ENCODE measurements at places on chromosomes 12 and 14. TPM values are rescaled to one million over a fixed set of nuclear protein-coding genes. Genes with fewer than 3 reads are reported as not detected.

Gene IL23A
- total RNA-seq, result not detected

GRCh38 chr12:105740970-105741725 is 397.6 kb downstream of the NUAK1 start:
- no peaks in the 10 kb centered on the region for H3K27me3 ChIP-seq
- no peaks in the 10 kb centered on the region for H3K4me1 ChIP-seq
- peak; percentile 49 for DNase-seq
- H3K27ac ChIP-seq, result no peak overlapping the region
- H3K4me3 ChIP-seq, result no peak overlapping the region
- no peaks in the 10 kb centered on the region for H3K36me3 ChIP-seq

- H3K27me3 ChIP-seq, result no peaks in the 10 kb centered on the region
- H3K4me3 ChIP-seq, result no peak overlapping the region
- H3K4me1 ChIP-seq, result no peaks in the 10 kb centered on the region
Measured at GRCh38 chr12:70822412-70822811, 98.1 kb downstream of the PTPRR start.

DNA sequence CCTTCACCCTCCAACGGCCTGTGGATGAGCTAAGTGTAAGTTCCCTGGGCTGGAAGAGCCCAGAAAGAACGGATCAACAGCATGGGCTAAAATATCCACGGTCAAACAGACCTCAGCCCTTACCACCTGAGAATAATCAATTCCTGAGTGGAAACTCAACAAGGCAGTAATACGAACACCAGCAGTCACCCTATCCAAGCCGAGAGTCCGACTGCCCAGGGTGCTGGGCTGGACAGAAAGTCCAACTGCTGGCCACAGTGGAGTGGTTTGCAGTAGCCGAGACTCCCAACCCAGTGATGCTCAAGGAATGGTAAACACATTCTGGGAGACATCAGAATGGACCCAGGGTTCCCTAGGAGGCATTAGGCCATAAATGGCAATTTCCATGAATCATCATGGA is 36.8 kb downstream of the ANO2 start:
- peaks cover 9% of the 10 kb centered on the region for H3K27me3 ChIP-seq
- H3K4me1 ChIP-seq, result no peaks in the 10 kb centered on the region
- no peaks in the 10 kb centered on the region for H3K36me3 ChIP-seq
- H3K4me3 ChIP-seq, result no peak overlapping the region
- H3K27ac ChIP-seq, result no peak overlapping the region

GRCh38 chr12:126389220-126389841 is 1324.1 kb downstream of the AACS start:
- H3K4me3 ChIP-seq, result no peak overlapping the region
- DNase-seq, result peak; percentile 75
- no peak overlapping the region for H3K27ac ChIP-seq
- no peaks in the 10 kb centered on the region for H3K27me3 ChIP-seq
- no peaks in the 10 kb centered on the region for H3K36me3 ChIP-seq
- no peaks in the 10 kb centered on the region for H3K4me1 ChIP-seq

GRCh38 chr14:22320362-22320750 is 268.7 kb downstream of the DAD1 start:
- no peak overlapping the region for H3K27ac ChIP-seq
- DNase-seq, result no peak
- H3K27me3 ChIP-seq, result no peaks in the 10 kb centered on the region
- no peak overlapping the region for H3K4me3 ChIP-seq
- no peaks in the 10 kb centered on the region for H3K36me3 ChIP-seq
- no peaks in the 10 kb centered on the region for H3K4me1 ChIP-seq

DNA sequence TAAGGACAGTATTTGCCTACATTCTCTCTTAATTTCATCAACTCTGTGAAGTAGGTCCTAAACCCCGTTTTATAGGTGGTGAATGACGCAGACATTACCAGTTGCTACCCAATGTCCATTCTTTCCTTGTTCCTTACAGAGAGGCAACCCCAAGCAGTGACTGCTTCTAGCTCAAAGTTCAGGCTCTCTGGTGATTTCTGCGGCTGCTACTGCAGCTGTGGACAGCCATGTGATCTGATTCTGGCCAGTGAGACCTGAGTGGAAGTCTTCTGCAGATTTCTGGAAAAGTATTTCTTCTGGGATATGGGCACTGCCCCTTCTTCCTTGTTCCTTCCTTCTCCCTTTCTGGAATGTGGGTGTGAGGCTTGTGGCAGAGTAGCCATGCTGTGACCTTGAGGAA is 82.9 kb downstream of the ARF6 start:
- no peaks in the 10 kb centered on the region for H3K36me3 ChIP-seq
- no peak overlapping the region for H3K4me3 ChIP-seq
- no peaks in the 10 kb centered on the region for H3K27me3 ChIP-seq
- no peak overlapping the region for H3K27ac ChIP-seq
- DNase-seq, result no peak

Gene DLK1
- total RNA-seq, result 28.8 TPM

DNA sequence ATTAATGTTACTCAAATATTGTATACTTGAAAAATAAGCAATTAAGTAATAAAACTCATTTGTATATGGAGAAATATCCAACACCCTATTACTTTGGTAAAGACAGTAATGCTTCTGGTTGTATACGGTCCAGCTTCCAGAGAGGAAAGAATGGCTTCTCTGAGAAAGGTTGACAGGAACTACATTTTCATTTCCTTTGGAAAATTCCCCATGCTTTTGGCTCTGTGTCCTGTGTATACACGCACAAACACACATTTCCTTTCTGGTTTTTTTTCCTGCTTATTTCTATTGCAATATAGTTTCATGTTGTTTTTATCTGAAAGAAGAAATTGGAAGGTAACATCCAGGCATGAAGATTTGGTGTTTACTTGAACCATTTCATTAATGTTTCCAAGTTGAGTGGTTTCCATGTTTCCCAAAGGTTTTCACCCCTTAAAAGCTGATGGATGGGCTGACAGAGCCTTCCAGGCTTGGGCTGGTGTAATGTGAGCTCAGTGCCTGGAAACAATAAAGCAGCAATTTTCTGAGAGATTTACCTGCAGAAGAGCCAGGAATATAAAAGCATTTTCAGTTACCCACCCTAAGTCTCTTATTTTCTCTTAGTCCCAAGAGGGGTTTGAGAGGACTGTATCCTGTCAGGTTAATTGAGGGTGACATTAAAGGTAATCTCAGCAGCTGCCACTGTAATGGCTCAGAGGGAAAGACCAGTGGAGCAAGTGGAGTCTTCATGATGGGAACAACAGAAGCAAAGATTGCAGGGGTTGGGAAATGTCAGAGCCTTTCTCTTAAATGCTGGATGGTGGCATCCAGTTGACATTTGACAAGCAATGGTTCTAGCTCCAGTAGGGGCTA is 33.4 kb upstream of the TMTC1 start:
- no peak overlapping the region for H3K4me3 ChIP-seq
- no peaks in the 10 kb centered on the region for H3K36me3 ChIP-seq
- H3K4me1 ChIP-seq, result no peaks in the 10 kb centered on the region
- H3K27me3 ChIP-seq, result no peaks in the 10 kb centered on the region
- DNase-seq, result no peak

GRCh38 chr12:124910561-124911478 is 3.6 kb downstream of the UBC start:
- H3K27me3 ChIP-seq, result no peaks in the 10 kb centered on the region
- peaks cover 6% of the 10 kb centered on the region for H3K36me3 ChIP-seq
- no peak overlapping the region for H3K4me3 ChIP-seq
- peaks cover 8% of the 10 kb centered on the region for H3K4me1 ChIP-seq
- peak; percentile 43 for DNase-seq

DNA sequence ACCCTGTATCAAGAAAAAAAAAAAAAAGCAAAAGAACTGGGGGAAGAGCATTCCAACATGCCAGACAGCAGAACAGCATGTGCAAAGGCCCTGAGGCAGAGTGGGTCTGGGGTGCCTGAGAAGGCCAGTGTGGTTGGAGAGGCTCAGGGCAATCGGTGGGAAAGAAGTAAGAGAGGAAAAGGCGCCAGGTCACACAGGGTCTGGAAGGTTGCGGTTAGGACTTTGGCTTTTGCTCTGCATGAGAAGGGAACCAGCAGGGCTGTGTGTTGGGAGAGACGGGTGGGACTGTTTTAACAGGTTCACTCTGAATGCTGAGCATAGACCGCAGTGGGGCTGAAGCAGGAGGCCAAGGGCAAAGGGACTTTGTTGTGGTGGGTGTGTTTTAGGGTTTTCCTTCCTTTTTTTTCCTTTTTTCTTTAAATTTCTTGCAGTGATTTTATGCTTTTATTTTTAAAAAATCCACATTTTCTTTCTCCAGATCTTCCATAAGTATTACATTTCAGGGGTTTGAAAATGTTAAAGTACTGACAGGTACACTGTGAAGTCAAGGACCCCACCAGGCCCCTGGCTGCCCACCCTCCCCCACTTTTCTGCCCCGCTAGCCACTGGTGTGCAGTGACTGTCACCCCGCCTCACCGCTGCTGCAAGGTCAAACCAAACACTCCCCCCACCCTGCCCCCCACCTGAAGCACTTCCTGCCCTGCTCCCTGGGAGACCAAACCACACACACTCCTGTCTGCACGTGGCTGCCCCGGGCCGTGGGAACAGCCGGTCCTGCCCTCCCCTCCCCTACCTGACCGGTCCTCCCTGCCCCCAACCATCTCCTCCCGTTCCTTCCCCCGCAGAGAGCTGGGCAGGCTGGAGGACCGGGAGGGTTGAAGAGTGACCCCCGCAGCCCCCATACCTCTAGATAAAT is 30.0 kb downstream of the DTX1 start:
- H3K4me1 ChIP-seq, result peaks cover 5% of the 10 kb centered on the region
- no peak overlapping the region for H3K27ac ChIP-seq
- H3K36me3 ChIP-seq, result no peaks in the 10 kb centered on the region

- peaks cover 4% of the 10 kb centered on the region for H3K27me3 ChIP-seq
- H3K4me3 ChIP-seq, result no peak overlapping the region
- no peaks in the 10 kb centered on the region for H3K36me3 ChIP-seq
- no peak overlapping the region for H3K27ac ChIP-seq
Measured at GRCh38 chr14:34222867-34223266, 239.2 kb downstream of the SPTSSA start.

GRCh38 chr12:115763376-115763775 is 514.1 kb downstream of the MED13L start:
- no peak overlapping the region for H3K27ac ChIP-seq
- H3K4me3 ChIP-seq, result no peak overlapping the region

Gene CLEC6A
- total RNA-seq, result 0.21 TPM

GRCh38 chr12:113582521-113583218 is 111.0 kb upstream of the LHX5 start:
- H3K27me3 ChIP-seq, result peaks cover 9% of the 10 kb centered on the region
- H3K27ac ChIP-seq, result no peak overlapping the region
- no peak overlapping the region for H3K4me3 ChIP-seq
- DNase-seq, result peak; percentile 19

DNA sequence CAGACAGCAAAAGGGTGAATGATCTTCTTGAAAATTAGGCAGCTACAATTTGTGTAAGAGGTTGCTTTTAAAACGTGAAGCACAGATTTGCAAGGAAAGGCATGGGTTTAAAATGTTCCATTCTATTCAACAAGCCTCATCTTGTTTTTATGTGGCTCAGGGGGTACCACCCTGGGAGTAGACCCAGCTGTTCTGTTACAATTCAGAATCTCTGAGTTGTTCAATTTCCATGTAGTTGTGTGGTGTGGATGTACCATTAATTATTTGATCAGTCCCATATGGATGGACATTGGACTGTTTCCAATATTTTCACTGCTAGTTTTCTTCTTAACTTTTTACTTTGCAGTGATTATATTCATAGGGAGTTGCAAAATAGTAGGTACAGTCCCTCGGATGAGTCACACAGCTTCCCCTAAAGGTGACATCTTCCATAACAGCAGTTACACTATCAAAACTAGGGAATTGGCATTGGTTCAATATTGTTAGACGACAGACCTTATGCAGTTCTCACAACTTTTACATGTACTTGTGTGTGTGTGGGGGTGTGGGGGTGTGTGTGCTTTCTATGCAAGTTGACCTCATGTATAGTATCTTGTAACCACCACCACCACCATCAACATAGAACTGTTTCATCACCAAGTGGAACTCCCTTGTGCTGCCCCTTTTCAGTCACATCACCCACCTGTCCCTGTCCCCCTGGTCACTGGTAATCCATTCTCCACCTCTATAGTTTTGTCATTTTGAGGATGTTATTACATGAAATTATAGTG is 59.0 kb upstream of the CAPRIN2 start:
- no peaks in the 10 kb centered on the region for H3K36me3 ChIP-seq
- no peaks in the 10 kb centered on the region for H3K27me3 ChIP-seq
- H3K4me3 ChIP-seq, result no peak overlapping the region
- peak; percentile 54 for DNase-seq

Gene IRAK3
- 0.27 TPM for total RNA-seq

DNA sequence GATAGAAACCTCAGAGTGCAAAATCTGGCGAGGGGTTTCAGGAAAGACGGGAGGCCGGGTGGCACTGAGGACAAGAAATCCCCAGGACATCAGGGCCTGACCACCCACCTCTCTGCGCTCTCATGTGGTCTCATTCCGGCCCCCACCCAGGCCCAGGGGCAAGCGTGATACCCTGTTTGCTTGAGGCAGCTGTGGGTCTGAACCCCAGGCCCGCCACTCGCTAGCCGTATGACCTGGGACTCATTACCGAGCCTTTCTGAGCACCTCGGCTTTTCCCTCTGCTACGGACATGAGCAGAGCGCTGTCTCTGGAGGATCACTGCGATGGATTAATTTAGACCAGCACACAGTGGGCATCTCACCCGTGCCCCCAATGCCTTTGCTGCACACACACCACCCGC is 25.5 kb upstream of the BCDIN3D start:
- no peaks in the 10 kb centered on the region for H3K27me3 ChIP-seq
- no peak for DNase-seq
- H3K4me3 ChIP-seq, result no peak overlapping the region
- H3K36me3 ChIP-seq, result no peaks in the 10 kb centered on the region
- peak overlapping the region; percentile 87 for H3K27ac ChIP-seq
- peaks cover 27% of the 10 kb centered on the region for H3K4me1 ChIP-seq

DNA sequence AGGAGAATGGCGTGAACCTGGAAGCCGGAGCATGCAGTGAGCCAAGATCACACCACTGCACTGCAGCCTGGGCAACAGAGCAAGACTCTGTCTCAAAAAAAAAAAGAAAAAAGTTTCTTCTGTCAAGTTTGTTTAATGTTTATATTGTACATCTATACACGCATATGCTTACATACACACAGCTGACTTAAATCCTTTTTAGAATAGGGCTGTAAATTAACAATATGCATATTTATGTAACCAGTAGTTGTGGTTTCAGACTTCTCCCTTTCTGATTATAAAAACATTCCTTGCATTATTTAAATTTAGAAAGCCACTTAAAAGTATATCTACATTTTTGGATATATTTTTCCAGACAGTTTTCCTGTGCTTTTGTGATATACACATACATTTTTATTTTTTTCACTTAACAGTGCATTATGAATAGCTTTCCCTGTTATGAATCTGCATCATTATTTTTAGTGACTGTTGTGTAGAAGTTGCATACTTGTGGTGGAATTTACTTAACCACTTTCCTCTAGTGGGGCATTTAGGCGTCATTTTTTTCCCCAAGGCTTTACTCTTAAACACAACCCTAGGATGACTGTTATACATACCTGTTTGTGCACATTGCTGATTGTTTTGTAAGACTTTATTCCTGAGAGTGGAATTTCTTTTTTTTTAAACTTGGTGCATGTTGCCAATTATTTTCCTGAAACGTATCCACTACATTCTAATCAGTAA is 29.4 kb downstream of the POLR3B start:
- no peak overlapping the region for H3K27ac ChIP-seq
- H3K27me3 ChIP-seq, result no peaks in the 10 kb centered on the region
- H3K4me1 ChIP-seq, result no peaks in the 10 kb centered on the region
- peaks cover 3% of the 10 kb centered on the region for H3K36me3 ChIP-seq
- DNase-seq, result peak; percentile 24
- no peak overlapping the region for H3K4me3 ChIP-seq

Gene FBXW8
- 22.1 TPM for total RNA-seq
